ENCODE measurements at places on chromosomes 7 and 10.

GRCh38 chr7:4054158-4054557, 627.9 kb upstream of the FOXK1 start:
- DNase-seq: no peak

DNA sequence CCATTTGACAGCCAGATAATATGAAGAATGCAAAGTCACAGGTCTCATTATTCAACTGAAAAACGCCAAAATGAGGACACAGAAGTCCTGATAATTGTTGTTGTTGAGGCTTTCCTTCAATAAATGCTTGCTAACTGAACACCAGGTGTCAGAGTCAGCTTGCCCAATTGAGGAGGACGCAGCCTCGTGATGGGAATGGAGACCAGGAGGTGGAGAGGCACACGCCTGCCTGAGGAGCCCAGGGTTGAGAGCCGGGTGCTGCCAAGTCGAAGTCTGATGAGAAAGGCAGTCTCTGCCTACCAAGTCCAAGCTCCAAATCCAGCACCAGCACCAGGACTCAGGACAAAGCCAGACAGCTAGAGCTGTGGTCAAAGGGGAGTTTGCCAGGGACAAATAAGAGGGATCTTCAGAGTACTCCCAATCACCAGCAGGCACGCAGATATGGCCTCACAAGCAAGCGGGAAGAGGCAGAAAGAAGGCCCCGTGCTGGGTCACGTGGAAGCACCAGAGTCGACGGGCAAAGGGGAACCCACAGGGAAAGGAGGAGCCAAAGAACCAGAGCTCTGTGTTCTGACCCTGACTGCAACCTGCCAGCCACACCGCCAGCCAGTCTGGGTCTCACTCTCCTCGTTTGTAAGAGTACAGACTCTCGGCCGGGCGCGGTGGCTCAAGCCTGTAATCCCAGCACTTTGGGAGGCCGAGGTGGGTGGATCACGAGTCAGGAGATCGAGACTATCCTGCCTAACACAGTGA, 47.6 kb downstream of the VOPP1 start:
- no peak for DNase-seq

GRCh38 chr10:33773253-33773573, 438.7 kb upstream of the NRP1 start:
- DNase-seq: no peak

DNA sequence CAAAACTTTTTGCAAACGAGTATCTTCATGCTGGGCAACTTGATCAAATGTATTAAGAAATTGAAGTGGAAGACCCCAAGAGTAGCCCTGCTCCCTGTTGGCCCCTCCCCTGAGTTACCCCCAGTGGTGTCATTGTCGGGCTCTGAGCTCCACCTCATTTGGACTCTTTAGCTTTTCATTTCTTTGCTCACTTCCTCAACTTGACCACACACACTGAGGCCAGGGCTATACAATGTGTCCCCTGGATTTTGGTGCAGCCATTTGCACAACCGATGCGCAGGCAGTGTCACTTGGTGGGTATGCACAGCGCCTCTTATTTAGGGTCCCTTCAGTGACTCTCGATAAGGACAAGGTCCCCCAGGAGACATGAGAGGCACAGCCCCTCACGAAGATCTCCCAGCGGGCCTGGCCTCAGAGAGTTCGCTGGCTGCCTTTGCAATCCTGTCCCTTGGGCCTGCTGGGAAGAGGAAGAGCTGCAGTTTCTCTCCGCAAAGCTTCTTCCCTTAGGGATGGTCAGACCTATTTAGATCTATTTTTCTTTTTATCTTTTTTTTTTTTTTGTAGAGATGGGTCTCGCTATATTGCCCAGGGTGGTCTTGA, 2.5 kb upstream of the MUC3A start:
- DNase-seq: no peak

DNA sequence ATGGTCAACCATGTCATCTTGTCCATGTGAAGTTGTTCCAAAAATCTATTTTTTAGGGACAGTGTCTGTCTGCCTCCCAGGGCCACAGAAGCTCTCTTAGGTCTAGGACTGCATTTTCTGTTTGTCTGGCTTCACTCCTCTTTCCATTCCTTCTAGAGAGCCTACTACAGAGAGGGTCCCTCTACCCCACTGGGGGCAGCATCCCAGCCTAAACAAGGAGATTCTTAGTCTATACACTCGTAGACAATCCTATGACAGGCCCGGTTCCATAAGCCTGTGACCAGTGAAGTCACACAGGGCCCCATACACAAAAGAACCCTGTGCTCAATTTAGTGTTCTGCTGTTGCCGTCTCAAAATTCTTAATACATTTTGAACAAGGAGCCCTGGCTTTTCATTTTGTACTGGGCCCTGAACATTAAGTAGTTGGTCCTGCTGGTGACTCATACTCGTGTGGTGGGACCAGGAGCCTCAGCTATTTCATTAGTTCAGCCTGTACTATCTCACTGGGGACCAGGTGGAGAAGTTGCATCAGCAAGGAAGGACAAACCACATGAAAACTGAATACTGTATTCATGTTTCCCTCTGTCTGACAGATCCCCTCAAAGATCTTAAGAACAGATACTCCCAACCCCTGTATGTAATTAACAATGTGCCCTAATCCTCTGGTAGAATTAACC, 23.5 kb upstream of the FAM180A start:
- no peak for DNase-seq

DNA sequence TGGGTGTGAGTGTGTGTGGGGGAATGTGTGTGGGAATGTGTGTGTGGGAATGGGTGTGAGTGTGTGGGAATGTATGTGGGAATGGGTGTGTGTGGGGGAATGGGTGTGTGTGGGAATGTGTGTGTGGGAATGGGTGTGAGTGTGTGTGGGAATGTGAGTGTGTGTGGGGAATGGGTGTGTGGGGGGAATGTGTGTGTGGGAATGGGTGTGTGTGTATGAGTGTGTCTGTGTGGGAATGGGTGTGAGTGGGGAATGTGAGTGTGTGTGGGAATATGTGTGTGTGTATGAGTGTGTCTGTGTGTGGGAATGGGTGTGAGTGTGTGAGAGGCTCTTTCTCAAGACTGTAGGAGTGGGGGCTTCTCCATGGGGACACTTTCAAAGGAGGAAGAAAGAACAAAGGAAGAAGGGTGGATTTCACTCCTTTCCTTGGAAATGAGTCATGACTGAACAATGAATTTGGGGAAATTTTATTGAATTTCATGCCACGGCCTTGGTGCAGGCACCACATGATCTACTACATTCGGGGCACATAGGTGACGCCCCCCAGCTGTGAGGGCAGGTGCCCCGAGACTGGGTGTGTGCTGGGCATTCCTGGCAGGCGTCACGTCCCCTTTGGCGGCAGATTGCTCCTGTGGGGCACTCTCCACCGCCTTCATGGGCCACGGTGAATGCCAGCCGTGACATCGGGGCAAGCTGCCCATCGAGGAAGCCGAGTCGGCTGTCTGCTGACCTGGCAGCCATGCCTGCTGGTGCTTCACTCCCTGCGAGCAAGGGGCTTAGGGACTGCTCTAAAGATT, 88.8 kb upstream of the INSIG1 start:
- DNase-seq: no peak

GRCh38 chr10:96829029-96829773, 2.9 kb upstream of the LCOR start:
- DNase-seq: no peak

DNA sequence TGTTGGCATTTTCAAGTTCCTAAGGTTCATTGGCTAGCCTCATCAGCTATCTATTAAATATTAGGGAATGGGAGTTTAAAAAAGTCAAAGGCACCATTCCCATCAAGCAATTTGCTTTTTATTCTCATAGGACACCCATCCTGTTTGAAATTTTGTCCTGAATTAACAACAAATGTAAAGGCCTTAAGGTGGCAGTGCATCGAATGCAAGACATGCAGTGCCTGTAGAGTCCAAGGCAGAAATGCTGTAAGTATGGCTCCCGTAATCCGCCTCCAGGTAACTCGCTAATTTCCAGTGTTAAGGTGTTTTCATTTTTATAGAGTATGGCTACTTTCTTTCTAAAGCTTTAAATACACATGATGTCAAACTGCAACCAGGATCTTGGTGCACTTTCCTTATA, 141.9 kb upstream of the SAMD8 start:
- DNase-seq: no peak

GRCh38 chr10:113252650-113253618, 299.9 kb upstream of the HABP2 start:
- no peak for DNase-seq

DNA sequence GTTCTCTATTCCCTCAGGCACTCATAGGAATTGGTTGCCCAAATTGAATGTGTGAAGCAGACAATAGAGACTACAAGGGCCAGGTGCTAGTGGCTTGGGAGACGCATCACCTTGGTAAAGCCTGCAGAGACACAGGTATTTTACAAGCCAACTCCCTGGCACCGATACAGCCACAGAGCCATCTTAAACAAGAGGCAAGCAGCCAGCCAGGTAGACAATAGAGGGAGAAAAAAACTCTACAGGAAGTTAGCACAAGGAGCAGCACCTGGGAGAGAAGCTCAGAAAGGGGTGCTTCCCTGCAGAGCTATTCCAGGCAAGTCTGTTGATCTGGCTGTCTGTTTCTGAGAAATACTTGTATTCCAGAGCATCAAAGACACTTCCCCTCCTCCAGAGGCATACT, 43.0 kb upstream of the CDK1 start:
- no peak for DNase-seq

GRCh38 chr10:62917475-62918238, 101.5 kb upstream of the EGR2 start:
- DNase-seq: no peak

DNA sequence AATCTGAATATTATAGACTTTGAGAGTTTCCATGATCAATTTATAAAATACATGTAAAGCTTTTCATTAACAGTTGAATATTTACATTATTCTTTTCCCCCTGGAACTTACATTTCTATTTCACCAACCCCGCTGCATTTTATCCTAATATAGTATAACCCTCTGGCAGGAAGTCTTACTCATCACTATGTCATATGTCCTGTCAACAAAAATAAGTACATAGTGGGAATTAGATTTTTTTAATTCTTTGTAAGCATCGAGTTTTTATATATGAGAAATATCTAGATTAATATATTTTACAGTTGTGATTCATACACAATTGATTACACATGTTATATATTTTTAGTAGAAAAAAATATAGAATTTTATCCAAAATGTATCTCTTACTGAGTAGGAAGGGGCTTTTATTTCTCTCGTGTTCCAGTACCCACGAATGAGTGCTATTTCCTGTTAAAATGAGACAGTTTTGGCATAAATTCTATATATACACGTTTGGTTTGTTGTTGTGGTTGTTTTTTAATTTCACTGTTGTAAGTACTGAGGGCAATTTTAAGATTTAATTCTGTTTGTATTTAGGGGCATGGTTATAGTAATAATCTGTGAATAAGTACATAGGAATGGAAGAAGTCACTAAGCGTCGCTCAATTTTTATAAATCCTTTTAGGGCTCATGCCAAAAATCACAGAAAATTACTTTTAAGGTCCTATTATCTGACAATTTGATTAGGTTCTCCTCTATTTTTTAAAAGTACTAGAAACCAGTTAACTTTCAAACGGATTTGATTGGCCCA, 87.1 kb downstream of the HECW1 start:
- DNase-seq: no peak

DNA sequence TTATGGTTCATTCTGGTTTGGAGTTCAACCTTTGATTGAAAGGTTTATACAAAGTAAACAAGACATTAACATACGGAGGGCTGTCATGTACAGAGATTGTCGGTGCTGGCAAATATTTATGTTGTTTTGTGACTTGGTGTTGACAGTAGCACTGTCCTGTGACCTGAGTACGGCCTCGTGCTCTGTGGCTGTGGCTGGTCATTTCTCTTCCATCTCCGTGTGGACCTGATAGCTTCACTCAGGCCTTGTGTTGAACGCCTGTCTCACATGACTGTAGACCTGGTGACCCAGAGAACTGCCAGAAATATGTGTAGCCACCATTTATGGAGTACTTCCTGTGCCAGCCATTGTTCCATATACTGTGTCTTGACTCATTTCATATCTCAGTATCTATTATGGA, 311.6 kb downstream of the CCDC3 start:
- peak; percentile 19 for DNase-seq

- DNase-seq: no peak
Measured at GRCh38 chr10:118768041-118768919, 13.5 kb upstream of the CACUL1 start.

DNA sequence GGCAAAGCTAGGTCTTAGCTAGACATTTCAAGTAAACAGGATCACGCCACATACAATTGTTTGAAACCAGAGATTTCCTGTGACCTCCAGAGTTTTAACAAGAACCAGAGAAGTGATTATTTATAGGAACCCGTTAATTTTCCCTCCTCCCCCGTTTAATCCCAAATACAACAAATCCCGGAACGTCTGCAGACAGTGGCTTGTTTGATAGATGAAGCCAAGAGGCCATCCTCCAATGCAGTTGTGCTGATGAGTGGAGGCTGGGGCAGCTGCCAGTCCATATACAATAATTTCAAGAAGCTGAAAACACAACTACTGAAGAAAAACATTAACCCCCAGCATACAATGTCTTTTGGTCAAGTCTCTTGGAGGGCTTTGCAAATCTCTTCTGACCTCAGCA, 971.6 kb upstream of the ZNF722 start:
- no peak for DNase-seq

DNA sequence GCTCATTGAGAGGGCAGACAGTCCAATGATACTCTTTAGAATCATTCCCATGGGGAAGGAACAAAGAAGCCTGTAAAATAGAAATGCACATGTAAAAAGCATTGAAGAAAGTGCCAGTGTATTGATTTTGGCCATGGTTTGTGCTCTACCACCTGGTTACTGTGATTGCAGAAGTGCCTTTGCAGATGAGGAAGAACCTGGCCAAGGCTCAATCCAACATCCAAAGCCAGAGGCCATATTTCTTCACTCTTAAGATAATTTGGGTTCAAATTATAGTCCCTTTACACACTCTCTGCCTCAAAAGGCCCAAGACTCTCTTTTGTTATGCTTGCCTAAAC, 122.1 kb downstream of the EGFR start:
- no peak for DNase-seq

- no peak for DNase-seq
Measured at GRCh38 chr10:96673318-96674099, 46.8 kb downstream of the PIK3AP1 start.

GRCh38 chr7:150356265-150356897, 12.2 kb upstream of the REPIN1 start:
- no peak for DNase-seq

GRCh38 chr10:75450075-75450445, 18.6 kb downstream of the LRMDA start:
- no peak for DNase-seq

GRCh38 chr7:139830782-139831501, 1.9 kb downstream of the TBXAS1 start:
- no peak for DNase-seq

- DNase-seq: no peak
Measured at GRCh38 chr10:58731276-58731675, 218.6 kb downstream of the BICC1 start.

DNA sequence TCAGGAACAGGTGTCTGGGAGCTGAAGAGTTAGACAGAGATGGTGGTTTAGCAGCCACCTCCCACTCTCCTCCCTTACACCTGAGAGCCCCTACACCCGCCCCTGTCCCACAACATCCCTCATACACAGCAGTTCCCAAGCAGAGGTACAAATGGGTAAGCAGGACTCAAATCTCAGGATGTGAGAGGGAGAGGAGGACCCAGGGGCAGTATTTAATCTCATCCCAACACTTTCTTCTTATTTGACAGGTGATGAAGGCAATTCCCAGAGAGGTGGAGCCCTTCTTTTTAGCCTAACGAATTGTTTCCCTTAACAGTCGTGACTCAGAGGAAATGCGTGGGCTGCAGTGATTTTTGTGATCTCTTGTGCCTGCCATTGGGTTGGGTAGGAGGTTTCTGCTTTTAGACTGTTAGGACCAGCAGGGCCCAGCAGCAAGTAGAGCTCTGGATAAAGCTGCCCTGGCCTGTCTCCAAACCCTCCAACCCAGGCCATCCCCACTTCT, 191.3 kb downstream of the HECW1 start:
- DNase-seq: no peak

- no peak for DNase-seq
Measured at GRCh38 chr7:1727812-1728570, 57.9 kb downstream of the ELFN1 start.

All from NCI-H2081 treated with DMSO at 0.1 percent for 48 hours (cell line).